ENCODE measurements at places on chromosomes 12 and 14.

- no peak for DNase-seq
Measured at GRCh38 chr12:42969355-42969754, 379.8 kb upstream of the PRICKLE1 start.

- DNase-seq = no peak
Measured at GRCh38 chr12:14240873-14241220, 124.6 kb upstream of the ATF7IP start.

DNA sequence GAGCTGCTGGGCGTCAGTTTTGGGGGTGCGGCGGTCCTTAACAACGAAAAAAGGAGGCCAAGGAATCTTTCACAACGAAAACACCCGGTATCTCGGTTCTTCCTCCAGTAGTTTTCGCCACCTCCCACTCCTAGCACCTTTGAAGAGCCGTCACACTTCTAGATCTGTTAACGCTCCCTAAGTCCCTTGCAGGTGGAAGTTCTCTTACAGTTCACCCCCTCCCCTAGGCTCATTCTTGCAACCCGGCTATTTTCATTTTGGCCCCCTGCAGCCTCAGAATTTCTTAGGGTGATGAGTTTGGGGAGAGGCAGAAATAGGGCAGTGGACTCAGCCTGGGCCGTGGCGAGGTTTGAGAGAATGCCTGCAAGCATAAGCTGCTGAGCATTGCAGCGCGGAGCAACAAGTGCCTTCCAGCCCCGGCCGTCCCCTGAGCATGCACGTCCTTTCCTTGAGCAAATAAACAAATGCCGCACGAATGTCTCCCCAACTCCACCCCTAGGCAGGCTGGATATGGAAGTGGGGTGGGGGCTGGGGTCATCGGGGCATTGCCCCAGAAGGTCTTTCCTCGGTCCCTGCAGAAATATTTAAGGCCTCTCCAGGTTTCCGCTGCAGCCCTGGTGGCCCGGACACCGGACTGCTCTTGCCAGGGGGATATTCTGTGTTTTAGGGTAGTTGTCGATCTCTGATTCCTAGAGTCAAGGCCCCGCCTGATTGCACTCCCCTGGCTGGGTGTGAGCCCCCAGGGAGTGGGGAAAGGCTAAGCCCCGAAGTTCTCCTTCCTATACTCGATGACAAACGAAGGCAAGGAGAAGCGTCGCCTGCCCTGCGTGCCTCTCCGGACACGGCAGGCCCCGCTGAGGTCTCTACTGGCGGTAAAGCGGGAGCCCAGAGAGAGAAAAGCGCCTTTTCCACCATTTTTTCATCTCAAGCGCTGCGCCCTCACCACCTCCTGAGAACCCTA is 1.6 kb downstream of the RFX4 start:
- no peak for DNase-seq

DNA sequence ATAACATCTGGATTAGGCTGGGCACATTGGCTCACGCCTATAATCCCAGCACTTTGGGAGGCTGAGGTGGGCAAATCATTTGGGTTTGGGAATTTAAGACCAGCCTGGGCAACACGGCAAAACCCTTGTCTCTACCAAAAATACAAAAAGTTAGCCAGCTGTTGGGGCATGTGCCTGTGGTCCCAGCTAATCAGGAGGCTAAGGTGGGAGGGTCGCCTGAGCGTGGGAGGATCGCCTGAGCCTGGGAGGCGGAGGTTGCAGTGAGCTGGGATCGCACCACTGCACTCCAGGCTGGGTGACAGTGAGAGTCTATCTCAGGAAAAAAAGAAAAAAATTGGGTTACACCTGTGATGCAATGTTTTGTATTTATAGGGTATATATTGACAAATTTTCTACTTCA is 5.3 kb downstream of the NEK9 start:
- no peak for DNase-seq

DNA sequence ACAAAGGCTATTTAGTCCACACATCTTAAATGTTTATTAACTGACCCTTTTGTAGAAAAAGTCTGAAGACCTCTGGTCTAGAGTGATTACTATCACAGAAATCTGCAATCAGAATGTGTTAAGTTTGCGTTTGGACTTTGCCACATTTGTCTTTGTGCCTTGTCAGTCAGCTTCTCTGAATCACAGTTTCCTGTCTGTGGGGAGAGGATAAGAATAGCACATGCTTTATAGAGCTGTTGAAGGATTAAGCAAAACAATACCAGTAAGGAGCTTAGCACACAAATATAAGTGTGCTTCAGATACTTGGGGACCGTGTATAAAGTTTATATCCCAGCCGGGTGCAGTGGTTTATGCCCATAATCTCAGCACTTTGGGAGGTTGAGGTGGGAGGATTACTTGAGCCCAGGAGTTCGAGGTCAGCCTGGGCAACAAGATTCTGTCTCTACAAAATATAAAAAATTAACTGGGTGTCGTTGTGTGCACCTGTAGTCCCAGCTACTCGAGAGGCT is 63.0 kb upstream of the BTG1 start:
- no peak for DNase-seq

DNA sequence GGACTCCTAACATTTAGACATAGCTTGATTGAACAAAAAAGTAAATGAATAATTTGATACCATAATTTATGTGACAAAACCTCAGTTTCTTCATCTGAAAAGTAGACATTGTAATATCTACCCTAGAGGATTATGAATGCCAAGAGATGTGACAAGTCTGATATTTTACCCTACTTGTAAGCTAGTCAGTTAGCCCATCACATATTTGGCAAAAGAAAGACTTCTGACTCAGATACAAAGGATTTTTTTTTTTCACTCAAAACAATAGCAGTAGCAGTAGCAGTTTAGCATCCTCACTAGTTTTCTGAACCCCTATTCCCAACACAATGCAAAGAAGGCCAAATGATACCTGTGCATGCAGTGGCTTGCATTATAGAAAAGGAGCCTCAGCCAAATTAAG is 377.3 kb upstream of the E2F7 start:
- DNase-seq = no peak

GRCh38 chr14:21913759-21914158 is 240.1 kb upstream of the OR4E1 start:
- no peak for DNase-seq

- DNase-seq = no peak
Measured at GRCh38 chr12:67651132-67651695, 2.7 kb downstream of the DYRK2 start.

GRCh38 chr12:49903351-49903699 is 375 bp downstream of the FAIM2 start:
- no peak for DNase-seq

DNA sequence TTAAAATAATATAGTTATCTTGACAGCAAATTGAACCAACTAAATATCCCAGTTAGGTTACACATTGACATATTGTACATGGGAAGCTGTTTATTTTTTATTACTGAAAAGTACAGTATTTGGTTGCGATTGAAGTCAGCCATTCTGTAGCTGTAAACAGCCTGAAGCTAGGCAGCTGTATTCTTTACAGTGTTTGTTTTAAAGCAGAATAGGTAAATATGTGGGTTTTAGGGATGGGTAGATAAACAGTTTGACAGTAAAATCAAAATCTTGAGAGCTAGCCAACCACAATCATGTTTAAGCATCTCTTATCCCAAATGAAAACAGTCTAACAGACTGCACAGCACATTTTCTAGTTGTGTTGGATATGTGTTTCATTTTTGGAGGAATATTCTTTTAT is 45.7 kb downstream of the TTC6 start:
- DNase-seq = no peak

GRCh38 chr14:61326146-61326545 is 4.8 kb downstream of the PRKCH start:
- DNase-seq = no peak

DNA sequence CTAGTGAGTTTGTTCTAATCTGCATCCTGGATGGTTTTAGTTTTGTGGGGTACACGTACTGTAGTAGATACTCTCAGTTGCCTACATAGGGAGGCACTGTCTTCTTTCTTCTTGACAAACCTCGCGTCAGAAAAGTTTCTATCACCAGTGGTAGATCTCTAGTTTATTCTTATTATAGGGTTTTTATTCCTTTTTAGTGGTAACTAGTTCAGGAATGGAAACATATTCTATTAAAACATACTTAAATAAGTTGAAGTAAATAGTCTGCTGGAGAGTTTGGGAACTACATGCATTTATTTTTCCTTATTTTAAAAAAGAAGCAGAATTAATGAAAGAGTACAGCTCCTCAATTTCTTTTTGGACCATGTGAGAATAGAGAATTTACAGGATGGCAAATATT is 33.6 kb upstream of the OR9K2 start:
- DNase-seq = no peak

DNA sequence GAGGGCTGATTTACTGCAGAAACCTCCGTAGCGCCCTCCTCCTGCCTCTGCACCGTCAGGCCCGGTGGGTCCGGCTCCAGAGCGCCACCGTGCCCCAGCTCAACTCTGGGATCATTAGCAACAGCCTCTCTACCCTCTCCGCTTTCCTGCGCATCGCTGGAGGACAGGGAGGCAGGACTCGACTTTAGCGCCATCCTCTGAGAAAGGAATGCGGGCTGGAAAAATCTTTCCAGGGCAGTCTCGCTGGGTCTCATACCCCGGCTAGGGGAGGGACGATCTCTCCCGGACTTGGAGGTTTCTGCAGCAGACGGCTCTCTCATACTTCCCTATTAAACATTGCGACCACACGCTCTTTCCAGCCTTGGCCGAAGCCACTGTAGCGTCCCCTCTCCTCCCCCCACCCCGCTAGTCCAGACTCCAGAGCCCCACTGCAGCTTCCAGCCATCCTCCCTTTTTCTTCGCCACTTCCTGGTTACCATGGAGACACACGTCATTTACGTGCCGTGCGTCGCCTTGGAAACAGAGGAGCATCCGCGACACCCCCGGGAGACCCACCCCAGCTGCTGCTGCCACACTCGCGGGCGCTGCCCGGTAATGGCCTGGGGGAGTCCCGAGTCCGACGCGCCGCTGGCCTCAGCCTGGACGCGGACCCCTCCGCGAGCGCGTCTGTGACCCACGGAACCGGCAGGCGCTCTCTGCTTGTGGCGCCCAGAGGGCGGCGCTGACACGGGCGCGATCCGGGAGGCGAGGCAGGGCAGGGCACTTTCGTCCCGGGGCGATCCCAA is at the start of gene CCDC184:
Gene CCDC184, plus strand, starts transcription at position 554 of the 785 bp plus-strand sequence. CDS start 479 bp downstream, outside the sequence.
- DNase-seq = peak; percentile 81

DNA sequence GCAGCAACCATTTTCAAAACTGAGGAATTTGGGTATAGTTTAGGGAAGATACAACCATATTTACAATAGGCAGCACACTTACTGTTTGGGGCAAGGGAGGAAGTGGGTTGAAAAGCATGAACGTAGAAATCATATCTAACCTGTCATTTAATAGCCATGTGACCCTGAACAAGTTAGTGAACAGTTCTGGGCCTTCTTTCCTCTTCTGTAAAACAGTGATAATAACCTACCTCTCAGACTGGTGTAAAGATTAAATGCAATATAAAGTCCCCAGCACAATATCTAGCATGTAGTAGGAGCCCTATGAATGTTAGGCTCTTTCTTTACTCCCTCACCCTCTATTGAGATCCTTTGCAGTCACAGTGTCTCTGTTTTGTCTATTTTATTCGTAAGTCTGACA is 33.5 kb downstream of the A2ML1 start:
- DNase-seq = no peak

- DNase-seq = no peak
Measured at GRCh38 chr12:68538726-68539614, 71.7 kb upstream of the RAP1B start.

- DNase-seq = no peak
Measured at GRCh38 chr14:101761881-101762529, 496 bp downstream of the PPP2R5C start.

DNA sequence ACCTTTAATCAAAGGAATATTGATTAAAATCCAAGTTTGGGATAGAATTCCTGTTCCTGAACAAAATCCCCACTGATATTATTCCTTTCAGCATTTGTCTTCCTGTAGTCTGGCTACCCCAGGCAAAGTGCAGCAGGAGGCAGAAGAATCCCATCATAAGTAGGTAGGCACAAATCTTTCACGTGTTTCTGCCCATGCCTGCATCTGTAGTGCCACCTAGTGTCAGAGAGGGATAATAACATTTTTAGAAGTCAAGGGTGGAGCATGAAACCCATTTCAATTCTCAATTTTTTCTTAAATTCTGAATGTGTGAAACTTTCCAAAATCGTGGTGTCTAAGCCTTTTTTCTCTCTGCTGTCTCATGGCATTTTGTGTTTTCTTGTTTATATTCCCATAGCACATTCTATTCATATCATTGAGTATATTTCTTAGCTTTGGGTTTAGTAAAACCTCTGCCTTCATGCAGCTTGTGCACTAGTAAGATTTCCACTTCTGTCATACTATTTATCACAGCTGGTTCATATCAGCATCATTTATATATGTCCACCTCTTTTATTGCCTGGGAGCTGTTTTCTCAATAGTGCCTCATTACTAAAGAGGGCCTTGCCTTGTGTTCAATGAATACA is 47.8 kb upstream of the RERG start:
- DNase-seq = no peak
